Hypothalamus (tissue), 51 donors: ENCODE measurements at places on chromosomes 7 and 10.

GRCh38 chr7:106757846-106758245, 96.9 kb upstream of the CCDC71L start:
- DNase-seq: no peak

GRCh38 chr7:11751807-11752389, 80.1 kb downstream of the THSD7A start:
- no peak for DNase-seq

DNA sequence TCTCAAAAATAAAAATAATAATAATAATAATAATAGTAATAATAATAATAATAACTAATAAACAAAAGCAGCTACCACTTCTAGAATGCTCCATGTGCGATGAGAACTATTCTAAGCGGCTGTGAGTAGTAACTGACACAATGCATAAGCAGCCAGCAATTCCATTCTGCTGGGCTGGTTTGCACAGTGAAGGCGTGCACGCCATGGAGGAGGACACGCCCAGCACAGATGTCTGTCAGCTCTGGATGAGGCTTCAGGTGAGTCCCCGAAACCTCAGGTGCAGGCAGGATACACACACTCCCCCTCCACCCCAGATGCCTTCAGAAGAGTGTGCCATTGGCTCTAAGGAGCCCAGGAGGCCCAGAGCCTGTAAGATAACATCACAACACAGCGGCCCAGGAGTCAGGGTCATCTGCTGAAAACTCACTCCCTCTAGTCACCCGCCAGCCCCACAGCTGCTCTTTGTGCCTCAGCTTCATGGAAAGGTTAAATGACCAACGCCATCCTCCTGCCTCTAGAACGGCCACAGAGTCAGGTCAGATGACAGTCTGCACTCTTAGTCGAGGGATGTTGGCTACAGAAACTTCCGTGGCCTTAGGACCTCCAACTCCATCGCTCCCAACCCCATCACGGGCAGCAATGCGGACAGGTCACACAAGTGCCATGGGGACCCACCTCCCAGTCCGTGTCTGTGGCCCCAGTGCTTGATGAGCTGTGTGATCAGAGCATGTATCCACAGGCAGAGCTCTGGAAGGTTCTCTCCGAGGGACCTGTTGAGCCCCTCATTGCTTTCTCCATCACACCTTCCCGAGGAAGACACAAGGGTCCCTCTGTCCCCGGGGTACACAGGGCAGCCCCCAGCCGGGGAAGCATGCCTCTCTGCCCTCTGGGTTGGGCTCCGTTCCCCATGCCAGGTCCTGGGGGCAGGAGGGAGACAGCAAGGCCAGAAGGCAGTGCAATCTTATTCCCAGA, 103.9 kb downstream of the CTBP2 start:
- DNase-seq: no peak

- DNase-seq: no peak
Measured at GRCh38 chr7:33619264-33619663, 286.1 kb upstream of the BMPER start.

- no peak for DNase-seq
Measured at GRCh38 chr7:64889686-64890162, 13.3 kb upstream of the ZNF273 start.

GRCh38 chr7:99557940-99558305, 519 bp upstream of the ZNF655 start:
- DNase-seq: no peak

- DNase-seq: no peak
Measured at GRCh38 chr10:87541114-87541513, 36.4 kb downstream of the MINPP1 start.

GRCh38 chr7:73721377-73721817, 1.9 kb upstream of the STX1A start:
- DNase-seq: peak; percentile 59

DNA sequence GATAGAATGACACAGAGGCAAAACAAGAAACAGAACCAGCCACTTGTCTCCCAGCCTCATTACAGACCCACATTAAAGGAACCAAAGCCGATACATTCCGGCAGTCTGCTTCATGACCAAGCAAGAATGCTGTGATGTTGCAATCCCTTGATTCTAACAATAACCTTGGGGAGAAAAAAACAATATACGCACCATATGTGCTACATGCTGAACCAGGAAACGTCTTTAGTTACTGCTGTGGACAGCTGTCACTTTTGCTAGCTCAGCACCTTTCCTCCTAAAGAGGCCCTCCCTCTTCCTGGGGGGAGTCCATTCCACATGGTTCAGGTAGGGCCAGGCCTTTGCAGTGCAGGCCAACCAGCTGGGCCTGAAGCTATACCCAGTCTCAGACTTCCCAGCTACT, 79.1 kb downstream of the PRTFDC1 start:
- DNase-seq: no peak

DNA sequence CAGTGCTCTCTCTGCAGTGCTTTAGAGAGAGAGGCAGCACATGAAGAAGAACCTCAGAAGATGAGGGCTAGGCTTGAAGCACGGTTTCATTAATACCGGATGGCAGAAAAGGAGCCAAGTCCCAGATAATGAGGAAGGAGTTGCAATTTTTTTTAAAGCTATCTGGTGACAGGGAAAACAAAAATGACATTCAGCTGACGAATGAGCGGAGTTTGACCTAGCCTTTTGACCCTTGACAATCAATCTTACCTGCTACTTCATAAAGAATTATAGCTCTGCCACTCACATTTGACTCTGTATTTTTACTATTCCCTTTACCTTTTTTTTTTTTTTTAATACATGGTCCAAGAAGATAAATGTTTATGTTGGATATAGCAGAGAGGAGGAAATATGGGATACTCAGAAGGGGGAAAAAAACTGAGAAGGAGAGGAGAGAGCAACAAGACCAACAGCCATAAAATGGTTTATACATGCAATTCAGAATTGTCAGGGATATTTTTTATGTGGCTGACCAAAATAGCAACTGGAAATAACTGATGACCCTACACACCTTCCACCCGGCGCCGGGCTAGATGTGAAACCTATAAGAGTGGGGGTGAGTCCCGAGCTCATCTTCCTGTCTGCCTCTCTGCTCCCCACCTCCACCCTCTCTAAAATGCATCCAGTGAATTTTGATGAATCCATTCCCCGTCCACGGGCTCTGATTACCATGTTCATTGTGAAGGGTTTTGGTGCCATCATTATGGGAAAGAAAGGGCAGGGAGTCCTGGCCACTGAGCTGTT, 274.4 kb upstream of the YAE1 start:
- DNase-seq: no peak

DNA sequence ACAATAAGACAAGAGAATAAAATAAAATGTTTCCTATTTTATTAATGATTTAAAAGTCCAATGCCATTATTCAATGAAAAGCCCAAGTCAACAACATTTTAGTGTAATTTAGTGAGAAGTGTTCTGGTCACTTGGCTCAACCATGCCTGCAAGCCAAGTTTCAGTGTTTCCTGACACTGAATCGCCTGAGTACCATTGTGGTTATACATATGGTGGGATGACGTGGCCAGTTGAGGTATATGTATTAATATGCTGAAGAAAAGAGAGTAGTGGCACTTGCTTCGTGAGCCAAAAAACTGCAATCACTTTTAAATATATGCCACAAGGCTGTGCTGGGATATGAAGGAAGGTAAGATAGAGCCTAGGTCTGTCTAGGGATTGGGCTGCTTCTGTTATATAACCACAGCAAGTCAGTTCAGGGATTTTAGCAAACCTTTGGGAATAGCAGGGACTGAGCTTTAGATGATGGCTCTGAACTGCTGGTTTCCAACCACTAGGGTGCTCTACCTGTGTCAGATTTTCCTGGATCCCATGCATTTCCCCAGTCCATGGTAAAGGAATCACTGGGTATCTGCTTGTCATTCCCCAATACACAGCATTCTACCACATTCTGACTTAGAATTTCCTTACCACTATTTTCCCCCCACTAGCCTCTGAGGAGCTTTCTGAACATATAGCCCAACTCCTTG, 214.0 kb upstream of the PRPS1L1 start:
- DNase-seq: no peak

- peak; percentile 3 for DNase-seq
Measured at GRCh38 chr10:117503244-117504205, 39.0 kb upstream of the EMX2 start.

GRCh38 chr7:37310327-37311080, 138.2 kb downstream of the ELMO1 start:
- no peak for DNase-seq

DNA sequence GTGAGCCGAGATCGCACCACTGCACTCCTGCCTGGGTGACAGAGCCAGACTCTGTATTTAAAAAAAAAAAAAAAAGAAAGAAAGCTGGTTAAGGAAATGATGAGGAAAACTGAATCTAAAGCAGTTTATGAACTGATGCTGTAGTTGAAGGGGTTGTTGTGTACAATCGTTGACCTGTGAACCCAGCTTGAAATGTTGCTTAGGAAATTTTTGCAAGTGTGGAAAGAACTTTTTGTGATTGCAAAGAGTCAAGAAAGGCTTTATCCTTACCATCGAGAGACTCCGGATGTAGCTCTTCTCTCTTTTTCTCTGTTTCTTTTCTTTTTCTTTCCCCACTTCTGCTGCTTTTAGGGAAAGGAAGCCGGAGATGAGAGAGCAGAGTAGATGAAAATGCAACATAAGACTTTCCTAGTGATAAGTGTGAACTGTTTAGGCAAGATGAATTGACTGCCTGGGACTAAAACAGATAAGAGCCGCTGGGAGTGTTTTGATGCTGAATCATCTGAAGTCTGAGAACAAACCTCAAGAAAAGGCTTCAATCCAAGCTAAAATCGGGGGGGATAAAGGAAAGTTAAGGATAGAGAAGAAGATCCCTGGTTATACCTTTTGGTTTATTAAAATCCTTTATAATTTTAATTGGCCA, 69.0 kb downstream of the TAF3 start:
- no peak for DNase-seq

GRCh38 chr7:70599446-70600190, 532.3 kb upstream of the GALNT17 start:
- no peak for DNase-seq

DNA sequence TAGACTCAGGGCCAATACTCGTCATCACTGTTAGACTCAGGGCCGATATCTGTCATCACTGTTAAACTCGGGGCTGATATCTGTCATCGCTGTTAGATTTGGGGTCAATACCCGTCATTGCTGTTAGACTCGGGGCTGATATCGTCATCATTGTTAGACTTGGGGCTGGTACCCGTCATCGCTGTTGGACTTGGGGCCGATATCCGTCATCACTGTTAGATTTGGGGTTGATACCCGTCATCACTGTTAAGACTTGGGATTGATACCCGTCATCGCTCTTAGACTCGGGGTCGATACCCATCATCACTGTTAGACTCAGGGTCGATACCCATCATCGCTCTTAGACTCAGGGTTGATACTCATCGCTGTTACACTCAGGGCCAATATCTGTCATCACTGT, 56.5 kb downstream of the BEND7 start:
- DNase-seq: no peak

DNA sequence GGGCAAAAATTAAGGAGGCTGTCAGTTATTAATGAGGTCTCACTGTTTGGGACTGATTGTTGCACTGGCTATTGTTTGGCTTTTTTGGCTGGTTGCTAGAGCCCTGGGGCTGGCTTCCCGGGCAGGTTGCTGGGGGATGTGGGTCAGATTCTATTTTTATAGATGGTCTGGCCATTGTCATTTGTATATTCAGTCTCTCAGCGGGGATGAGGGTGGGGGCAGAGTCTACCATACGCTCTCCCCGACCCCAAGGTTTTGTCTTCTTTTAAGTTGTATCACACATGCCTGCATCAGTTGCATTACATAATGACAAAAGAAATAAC, 84.3 kb upstream of the GRB10 start:
- no peak for DNase-seq

DNA sequence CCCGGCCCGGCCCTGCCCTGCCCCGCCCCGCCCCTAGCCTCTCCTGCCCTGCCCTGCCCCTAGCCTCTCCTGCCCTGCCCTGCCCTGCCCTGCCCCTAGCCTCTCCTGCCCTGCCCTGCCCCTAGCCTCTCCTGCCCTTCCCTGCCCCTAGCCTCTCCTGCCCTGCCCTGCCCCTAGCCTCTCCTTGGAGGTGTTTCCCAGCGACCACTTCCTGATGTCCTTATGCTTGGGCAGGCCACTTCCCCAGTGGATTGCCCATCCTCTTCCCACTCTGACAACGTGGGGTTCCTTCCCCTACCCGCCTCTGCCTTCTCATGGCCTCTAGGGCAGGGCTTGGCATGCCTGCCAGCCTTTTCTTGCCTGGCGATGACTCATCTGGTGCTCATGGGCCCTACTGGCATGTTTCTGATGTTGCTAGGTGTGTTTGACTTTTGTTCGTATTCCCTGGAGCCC, 21.2 kb downstream of the PRXL2A start:
- DNase-seq: no peak

GRCh38 chr10:96716390-96716789, 3.9 kb downstream of the PIK3AP1 start:
- DNase-seq: no peak
